NT2/D1 (cell line): ENCODE measurements at places on chromosomes 5 and 9.

GRCh38 chr9:83005963-83006362 lies 57.0 kb downstream of the RASEF start:
- DNase-seq, result no peak

- DNase-seq, result peak; percentile 68
These were observed 13.9 kb downstream of the KDM4C start for GRCh38 chr9:6771722-6772121.

DNA sequence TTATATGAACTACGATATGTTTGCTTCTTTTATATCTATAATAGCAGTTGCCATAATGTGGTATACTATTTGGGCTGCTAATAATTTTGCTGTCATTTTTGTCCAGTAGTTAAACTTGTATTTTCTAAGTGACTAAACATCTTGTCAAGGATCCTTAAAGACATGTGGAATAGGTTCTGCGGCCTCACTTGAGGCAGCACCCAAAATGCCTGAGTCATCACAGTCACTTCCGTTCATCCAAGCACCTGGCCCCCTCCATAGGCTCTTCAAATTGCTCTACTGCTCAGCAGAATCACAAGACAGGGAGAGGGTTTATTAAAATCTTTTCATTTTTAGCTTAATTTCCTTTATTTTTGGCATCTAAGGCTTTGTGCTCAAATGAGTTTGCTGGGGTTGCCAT lies 259.1 kb downstream of the AOPEP start:
- no peak for DNase-seq

GRCh38 chr9:134525070-134525815 lies 116.4 kb upstream of the COL5A1 start:
- no peak for DNase-seq

DNA sequence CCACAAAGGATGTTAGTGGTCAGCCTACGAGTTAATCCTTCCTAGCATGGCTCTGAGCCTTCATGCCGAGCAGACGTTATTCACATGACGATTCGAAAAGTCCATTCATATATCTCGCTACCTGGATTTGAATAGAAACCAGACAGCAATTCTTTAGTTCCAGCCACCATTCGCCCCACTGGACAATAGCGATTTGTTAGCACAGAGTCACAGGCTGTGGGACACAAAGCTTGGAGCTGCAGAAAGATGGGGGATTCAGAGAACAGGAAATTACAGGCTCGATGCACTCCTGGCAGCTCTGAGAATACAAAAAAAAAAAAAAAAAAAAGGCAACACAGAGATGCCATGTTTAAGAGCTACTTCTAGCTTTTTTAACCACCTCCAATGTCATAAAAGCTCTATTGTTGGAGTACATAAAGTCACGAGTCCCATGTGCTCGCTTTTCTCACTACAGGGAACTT lies 110.7 kb downstream of the NR6A1 start:
- no peak for DNase-seq

DNA sequence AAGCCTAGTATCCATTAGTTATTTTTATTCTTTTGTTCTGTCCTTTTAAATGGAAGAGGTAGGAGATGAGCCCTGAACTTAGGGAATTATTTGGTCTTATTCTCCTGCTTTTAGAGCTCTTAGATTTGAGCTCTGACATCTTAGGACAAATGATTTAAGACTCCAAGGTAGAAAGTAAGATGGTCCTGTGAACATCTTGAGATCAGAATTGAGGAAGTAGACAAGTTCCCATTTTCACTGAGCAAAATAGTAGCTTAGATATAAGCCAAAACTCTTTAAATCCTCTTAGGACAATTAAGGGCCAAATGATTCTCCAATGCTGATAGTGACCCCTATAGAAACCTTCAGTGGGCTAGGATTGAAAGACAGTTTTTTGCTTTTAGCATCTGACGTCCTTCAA lies 53.0 kb upstream of the RUSC2 start:
- no peak for DNase-seq

DNA sequence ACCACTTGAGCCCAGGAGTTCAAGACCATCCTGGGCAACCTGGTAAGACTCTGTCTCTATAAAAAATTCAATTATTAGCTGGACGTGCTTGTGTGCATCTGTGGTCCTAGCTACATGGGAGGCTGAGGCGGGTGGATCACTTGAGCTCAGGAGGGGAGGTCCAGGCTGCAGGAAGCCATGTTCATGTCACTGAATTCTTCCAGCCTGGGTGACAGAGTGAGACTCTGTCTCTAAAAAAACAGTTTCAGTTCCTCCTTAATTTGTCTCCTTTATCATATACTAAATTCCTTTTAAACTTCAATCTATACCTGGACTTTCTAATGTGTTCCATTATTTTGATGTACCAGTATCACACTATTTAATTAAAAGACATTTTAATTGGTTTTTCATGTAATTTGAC lies 422.2 kb upstream of the TLE4 start:
- DNase-seq, result no peak

DNA sequence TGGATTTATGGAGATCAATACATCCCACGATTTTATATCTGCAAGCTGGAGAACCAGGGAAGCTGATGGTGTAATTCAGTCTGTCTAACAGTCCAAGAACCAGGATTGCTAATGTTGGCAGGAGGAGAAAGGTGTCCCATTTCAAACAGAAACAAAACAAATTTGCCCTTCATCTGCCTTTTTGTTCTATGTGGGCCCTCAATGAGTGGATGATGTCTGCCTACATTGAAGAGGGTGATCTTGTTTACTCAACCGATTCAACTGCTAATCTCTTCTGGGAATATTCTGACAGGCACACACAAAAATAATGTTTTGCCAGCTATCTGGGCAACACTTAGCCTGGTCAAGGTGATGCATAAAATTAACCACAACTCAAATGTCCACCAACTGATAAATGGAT lies 65.1 kb upstream of the IL33 start:
- DNase-seq, result no peak
